ENCODE measurements at places on chromosomes 6 and 20.

- DNase-seq = no peak
These were observed 48.5 kb upstream of the SUPT3H start for GRCh38 chr6:45426251-45426650.

GRCh38 chr6:170281331-170282292, 9.3 kb downstream of the DLL1 start:
- DNase-seq = no peak

GRCh38 chr20:44918761-44919160, 8.9 kb downstream of the PABPC1L start:
- DNase-seq = no peak

DNA sequence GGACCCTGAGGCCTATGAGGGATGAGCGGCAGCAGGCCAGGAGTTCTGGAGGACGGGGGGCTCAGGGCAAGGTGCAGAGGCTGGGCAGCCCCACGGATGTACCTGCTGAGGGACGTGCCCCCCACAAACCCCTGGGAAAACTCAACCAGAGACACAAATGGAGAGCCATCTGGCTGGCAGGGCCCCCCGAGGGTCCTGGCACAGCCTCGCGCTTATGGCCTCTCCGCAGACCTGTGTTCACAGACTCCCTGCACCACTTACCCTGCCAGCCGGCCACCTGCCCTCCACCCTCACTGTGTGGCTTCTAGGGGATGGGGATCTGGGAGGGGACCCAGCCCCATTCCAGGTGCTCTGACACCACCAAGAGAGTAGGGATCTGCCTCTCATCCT, 3.4 kb upstream of the ZBTB46 start:
- DNase-seq = no peak

GRCh38 chr20:62924442-62925075, 1.7 kb downstream of the DIDO1 start:
- no peak for DNase-seq

DNA sequence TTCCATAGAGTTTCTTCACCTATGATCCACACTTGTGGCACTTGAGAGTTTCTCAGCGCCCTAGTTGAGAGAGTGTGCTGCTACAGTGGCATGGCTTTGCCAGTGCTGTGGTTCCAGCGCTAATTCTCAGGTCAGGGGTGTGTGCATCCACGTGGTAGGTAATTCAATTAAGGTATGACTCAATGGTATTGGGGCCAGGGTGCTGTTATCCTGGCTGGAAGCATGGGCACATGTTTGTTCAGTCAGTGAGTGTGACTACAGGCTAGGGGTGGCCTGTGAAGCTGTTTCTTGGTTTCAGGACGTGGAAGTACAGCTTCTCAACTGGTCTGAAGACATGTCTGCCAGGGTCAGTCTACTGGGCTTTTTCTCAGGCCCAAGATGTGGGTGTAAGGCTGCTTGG, 3.0 kb upstream of the SEMG2 start:
- no peak for DNase-seq

DNA sequence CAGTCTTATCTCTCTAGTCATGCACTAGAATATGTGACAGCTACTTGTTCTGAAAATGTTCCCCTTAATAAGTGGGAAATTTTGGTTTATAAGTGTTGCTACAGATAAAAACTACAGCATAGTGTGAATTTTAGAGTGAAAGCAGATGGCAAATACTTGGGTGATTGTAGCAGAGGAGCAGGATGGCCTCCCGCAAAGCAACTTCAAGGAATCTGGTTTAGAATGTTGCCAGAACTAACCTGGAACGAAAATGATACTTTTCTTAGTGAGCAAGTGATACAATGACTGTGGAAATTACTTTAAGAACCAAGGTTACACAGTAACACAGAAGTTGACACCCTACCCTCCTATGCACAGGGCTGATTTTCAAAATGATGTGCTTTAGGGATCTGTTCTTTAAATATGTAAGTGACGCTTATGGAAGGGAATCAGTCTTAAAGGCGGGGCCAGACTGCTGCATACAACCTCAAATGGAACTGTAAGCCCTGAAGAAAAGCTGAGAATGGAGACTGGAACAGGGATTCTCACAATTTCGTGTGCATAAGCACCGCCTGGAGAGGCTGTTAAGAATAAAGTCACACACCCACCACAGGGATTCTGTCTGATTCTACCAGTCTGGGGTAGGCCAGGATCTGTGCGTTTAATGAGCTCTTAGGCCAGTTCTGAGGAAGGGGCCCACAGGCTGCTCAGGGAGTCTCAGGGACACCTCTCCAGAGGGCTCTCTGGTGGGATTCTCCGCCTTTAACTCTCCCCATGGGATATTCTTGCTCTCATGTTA, 97.9 kb downstream of the FYN start:
- no peak for DNase-seq

- peak; percentile 9 for DNase-seq
These were observed at the start of gene NOL4L for GRCh38 chr20:32585011-32585585. Gene NOL4L, minus strand, starts transcription at chr20:32585333. Its CDS starts 443 bp downstream, at chr20:32584890.

GRCh38 chr6:106387875-106388274, 27.4 kb downstream of the CRYBG1 start:
- DNase-seq = no peak

GRCh38 chr6:118932421-118932820, 2.5 kb downstream of the MCM9 start:
- DNase-seq = no peak

DNA sequence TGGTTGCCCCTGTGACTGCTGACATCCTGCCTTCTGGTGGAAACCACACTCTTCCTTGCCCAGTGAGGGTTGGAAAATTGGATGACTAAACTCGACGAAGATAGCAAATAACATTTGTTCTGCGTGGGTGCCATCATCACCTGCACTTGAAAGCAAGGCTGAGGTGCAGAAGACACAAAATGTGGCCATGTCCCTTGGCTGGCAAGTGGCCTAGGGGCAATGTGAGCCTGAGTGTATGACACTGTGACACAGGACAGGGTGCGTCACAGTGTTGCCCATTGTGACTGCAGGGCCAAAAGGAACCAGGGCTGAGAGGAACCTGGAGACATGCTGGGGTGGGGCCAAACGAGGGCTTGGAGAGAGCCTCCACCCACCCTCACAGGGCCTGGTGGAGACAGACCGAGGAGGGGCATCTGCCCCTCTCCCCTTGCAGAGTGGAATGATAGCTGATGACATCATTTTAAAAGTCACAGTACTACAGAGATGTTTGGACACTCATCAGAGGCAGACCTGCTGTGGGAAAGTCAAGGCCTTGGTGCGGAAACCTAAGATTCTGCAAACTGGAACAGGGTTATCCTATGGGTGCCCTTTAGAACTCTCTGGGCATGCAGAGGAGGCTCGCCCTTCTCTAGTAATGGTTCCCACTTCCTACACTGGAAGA, 12.8 kb upstream of the HLA-F start:
- no peak for DNase-seq

DNA sequence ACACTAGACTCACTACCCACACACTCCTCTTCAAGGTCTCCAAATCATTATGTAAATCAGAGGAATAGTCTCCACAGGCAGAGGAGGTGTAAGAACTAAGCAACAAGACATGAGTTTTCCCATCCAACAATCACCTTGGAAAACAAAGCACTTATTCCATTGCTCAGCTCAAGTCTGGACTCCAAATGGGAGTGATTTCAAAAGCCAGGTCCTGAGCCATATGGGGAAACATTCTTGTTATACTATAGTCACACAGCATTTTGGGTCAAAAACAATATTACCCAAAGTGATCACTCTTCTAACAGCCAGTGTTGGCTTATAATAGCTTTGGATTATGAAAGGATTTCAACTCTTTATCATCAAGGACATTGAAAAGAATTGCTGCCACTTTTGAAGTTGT, 3.6 kb upstream of the PRPH2 start:
- DNase-seq = no peak

GRCh38 chr6:56868687-56869086, 86.2 kb upstream of the BEND6 start:
- DNase-seq = no peak

- DNase-seq = no peak
These were observed 64.3 kb upstream of the PRSS16 start for GRCh38 chr6:27183060-27183832.

DNA sequence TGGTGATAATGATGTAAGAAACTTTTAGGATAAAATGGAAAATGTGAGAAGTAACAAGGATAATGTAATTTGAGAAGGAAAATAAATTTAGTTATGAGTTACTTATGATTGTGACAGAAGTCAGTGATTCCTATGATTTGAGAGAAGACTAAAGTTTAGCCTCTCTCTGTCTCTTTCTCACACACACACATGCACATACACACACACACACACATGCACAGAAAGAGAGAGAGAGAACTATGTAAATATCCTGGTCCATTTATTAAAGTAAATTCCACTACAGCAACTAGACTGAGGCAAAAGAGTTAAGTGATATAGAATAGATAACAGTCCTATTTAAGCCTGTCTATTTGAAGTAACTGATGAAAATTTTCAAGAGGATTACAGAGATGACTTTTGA, 375.2 kb downstream of the CD109 start:
- no peak for DNase-seq

All from naive B cell (primary cell).